ENCODE measurements at places on chromosomes 3 and 15.

DNA sequence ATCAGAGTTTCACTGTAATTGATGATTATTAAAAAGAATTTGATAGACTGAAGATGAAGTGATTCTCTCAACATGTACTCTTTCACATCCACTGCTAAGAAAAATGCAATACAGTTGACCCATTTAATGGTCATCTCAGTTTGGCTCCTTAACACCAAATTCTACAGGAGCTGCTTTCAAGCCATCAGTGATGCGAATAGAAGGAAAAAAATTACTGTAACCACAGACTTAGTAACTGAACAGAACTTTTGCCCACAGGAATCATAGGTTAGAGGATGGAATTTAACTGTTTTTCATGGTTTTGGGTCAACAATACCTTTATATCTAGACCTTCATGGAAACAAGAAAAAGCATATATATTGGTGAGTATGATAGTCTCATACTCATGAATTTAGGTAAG, 633.5 kb downstream of the CADM2 start:
- no peak for DNase-seq

- DNase-seq = no peak
These were observed 219.7 kb downstream of the SLCO3A1 start for GRCh38 chr15:92073044-92073785.

DNA sequence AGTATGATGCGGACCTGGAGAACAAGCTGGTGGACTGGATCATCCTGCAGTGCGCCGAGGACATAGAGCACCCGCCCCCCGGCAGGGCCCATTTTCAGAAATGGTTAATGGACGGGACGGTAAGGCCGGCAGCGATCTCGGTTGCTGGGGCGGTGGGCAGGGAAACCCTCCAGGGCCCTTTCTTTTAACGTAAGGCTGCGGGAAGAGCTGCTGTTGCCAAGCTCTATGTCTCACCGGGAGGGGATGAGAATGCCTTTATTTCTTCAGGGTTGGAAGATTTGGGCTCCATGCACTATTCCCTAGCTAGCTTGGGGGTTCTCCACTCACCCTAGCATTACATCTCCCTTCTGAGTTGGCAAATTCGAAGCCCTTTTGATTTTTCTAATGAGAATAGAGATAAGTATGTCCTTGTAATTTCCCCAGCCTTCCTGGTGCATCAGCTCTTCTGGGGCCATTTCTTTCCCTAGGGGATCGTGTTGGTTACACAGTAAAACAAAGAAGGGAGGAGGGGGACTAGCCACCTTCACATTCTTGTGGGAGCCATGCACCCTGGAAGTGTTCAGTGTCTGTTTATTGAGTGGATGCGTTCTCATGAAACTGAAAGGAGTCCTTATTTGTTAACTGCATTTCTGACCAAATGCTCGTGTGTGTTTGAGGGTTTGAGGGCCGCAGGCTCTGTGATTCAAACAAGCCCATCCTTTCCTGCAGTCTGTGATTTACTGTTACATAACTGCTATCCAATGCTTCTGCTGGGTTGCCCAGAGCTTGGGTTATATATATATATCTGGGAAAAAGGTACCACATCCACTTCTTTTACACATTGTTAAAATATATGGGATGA, 982 bp downstream of the TAGLN3 start:
- DNase-seq = no peak

- no peak for DNase-seq
These were observed 681.3 kb downstream of the ROBO1 start for GRCh38 chr3:79086514-79086913.

GRCh38 chr15:95712785-95713184, 617.7 kb upstream of the NR2F2 start:
- no peak for DNase-seq

- DNase-seq = no peak
These were observed 248.1 kb upstream of the NR2E3 start for GRCh38 chr15:71562251-71562650.

DNA sequence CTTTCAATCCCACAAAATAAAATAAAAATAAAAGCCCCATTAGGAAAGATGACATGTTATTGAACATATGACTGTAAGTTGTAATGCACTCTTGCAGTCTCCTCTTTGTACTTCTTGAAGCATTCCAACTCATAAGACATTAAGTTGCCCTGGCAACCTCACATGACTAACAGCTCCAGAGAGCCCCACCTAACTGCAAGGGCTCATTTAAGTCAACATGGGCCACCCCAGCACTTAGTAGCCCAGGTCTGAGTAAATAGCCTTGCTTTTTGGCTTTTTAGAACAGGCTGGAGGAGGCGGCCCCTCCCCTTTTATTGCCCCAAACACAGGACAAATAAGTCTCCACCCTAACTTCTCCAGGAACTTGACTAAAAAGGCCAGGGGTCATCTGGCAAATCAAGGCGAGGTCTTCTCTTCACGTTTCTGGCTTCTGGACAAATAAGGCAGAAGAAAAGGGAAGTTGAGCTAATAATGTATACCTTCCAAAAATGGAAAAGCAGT, 135.1 kb downstream of the TMCO5A start:
- no peak for DNase-seq

DNA sequence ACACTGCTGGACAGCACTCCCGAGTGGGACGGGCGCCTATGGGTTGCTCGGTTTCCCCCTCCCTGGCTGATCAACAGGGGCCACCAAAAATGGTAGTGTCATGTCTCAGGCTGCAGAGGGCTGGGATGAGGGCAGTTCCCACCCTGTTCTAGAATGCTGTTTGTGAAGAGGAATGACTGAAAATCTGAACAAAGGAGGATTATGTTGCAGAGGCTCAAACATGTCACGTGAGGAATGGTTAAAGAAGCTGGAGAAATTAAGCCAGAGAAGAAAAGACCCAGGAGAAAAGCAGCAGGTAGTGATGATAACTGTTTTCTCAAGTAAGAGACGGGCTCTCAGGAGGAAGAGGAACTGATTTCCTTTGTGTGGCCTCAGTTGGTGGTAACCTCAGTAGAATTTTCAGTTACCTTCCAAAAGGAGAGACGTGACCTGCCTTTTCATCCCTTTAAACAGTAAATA, 10.4 kb downstream of the SPG21 start:
- DNase-seq = no peak

- no peak for DNase-seq
These were observed 489.2 kb downstream of the FGF12 start for GRCh38 chr3:192237992-192238608.

DNA sequence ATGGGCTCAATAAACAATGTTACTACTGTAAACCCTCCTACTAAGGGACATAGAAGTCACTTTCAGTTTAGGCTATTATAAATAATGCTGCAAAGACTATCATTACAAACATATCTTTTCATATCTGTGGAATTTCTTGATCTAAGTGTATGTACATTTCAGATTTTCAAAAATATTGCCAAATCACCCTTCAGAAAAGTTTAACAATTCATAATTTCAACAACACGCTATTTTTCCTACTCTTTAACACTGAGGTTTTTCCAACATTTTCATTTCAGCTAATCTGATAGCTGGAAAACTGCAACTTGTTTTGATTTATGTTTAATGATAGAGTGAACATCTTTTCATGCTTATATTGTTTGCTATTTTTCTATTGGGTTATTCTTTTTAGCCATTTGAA, 69.0 kb downstream of the ALDH1A2 start:
- no peak for DNase-seq

GRCh38 chr3:152051501-152052404, 178.3 kb downstream of the SUCNR1 start:
- no peak for DNase-seq

DNA sequence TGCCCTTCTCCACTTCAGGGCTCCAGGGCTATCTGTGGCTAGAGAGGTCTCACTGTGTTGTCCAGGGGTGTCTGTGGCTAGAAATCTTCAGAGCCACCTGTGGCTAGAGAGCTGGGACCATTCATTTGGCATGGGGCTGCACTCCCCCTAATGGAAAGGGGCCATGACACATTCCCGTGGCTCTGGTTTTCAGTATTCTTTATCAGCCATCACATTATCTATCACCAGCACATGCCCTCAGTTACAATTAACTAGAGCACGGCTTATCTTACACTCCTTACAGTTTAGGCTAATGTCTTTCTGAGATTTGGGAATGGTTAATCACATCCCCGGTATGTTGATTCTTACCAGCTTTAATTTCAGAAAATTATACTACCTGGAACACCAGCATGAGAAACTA, 128.6 kb downstream of the RORA start:
- no peak for DNase-seq

GRCh38 chr3:124076235-124076634, 84.3 kb upstream of the ROPN1 start:
- DNase-seq = no peak

DNA sequence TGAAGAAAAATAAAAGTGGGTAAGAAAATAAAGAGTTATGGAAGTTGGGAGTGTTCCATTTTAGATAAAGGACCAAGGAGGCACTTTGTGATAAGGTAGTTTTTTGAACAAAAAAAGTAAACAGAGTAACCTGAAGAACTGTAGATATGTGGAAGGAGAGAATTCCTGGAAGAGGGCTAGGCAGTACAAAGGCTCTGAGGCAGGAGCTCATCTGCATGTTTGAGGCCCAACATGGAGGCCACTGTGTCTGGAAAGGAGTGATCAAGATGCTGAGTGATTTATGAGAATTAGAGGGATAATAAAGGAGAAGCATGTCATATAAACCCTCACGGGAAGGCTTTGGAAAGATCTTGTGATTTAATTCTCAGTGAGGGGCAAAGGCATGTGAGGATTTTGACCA, 126.5 kb downstream of the DTWD1 start:
- no peak for DNase-seq

- no peak for DNase-seq
These were observed 6.9 kb downstream of the ACAD11 start for GRCh38 chr3:132652640-132653270.

GRCh38 chr15:78618490-78618934, 2.3 kb downstream of the CHRNA3 start:
- DNase-seq = peak; percentile 50

DNA sequence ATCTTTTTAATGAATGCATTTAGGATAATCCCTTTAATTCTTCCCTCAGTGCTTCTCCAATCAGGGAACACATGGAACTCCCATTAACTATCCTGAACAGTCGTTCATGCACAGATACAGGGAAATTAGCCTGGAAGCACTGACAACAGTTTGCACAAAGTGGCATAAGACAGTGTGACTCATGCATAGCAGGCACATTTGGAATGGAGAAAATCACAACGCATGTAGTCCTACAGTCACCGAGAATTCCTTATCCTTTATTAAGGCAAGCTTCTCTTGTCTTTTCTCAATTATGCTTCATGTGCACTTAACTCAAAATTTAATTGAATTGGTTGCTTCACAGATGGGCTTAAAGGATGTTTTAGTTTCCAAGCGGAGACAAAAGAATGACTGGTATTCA, 155.0 kb upstream of the CRBN start:
- DNase-seq = no peak

DNA sequence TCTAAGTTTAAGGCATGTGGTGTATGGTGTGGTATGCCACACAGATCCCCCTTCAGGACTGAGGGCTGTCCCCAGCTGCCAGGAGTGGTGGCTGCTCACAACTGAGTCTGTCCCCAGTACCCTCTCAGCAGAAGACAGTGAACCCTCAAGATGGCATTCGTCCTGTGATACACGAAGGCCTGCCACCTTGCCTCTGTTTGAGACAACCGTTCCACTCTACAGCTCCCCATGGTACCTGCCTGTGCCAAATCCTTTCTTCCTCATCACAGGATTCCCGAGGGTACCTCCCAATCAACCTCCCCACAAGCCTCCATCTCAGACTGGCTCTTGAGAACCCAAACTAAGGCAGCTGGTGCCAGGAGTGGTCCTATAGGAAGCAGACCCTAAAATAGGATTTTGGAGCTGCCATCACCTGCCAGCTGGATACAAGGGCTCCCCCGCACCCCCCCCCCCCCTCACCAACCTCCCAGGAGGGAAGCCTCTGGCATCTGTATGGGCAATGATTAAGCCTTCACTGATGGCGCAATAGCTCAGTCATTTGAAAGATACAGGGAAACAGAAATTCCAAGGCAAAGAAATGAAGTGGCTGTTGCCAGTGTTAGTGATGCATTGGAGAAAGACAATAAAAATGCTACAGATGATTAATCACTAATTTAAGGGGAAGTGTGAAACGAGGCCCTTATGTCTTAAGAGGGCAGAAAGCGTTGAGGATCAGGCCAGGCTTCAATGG, 230.0 kb upstream of the LYSMD4 start:
- DNase-seq = no peak

DNA sequence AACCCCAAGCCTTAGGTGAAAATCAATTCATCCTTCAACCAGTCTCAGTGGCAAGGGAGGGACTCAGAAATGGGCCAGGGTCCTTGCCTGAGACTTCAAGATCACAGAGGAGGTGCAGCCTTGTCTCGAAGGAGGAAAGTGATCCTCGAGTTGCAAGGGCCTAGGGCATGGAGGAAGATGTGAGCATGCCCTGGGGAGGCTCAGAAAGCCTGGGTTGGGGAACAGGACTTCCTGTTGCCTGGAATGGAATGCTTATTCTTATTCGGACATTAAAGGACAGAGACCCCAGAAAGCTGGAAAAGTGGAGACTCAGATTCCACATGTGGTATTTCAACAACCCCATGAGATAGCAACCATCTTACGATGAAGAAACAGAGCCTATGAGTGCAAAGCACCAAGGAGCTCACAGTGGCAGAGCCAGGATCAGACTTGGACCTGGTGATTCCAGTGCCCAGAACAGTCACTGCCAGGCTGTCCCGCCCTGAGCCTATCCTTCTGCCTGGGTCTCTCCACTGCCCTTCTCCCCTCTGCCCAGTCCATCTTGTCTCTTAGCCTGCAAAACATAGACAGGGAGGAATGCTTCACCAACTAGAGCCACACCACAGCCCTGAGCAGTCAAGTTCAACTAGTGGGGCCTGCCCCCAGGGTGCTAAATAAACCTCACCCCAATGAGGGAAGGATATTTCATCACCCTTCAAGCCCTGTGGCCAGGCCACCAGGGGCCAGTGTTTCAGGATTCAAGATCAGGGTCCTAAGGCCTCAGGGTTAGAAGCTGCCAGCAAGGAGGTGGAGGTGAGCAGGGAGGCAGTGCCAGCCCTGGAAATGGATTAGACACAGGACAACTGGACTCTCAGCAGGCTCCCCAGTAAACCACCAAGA, 21.9 kb downstream of the DAPK2 start:
- DNase-seq = no peak

GRCh38 chr3:160061525-160061924, 72.9 kb downstream of the IL12A start:
- no peak for DNase-seq

DNA sequence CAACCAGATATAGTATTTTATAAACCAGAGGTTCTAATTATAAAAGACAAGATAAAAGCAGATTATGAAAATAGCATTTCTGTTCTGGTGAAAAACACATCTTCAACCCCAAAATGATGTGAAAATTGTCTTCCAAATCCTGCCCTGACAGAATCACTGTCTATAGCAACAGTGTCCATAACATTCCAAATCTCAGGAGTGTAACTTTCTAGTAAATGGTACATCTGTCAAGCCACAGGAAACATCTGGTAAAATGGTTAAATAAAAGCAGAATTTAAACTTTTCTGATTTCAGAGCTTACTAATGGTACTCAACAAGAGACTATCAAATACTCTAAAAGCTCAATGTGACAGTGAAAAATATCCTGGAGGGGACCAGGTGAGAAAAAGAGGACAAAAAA, 60.5 kb downstream of the VGLL4 start:
- no peak for DNase-seq
